ENCODE measurements at places on chromosomes 6 and 20. TPM values are rescaled to one million over a fixed set of nuclear protein-coding genes. Genes with fewer than 3 reads are reported as not detected.

PSORS1C2 gene
- 0.29 TPM for total RNA-seq

ABHD16B gene
- total RNA-seq = not detected

SENP6 gene
- 113 TPM for total RNA-seq

EIF6 gene
- 103 TPM for total RNA-seq

LHFPL5 gene
- total RNA-seq = not detected

ALDH8A1 gene
- total RNA-seq = 13.7 TPM

PACSIN1 gene
- total RNA-seq = 0.29 TPM

TXNDC5 gene
- total RNA-seq = 94.5 TPM

TFAP2A gene
- 7.3 TPM for total RNA-seq

USP49 gene
- 9.1 TPM for total RNA-seq

RSPH9 gene
- total RNA-seq = 1.2 TPM

GMPR gene
- total RNA-seq = 19.2 TPM

HMGN4 gene
- total RNA-seq = 47.4 TPM

CLPSL2 gene
- total RNA-seq = not detected

GSTA3 gene
- not detected for total RNA-seq

DPPA5 gene
- not detected for total RNA-seq

IL17A gene
- not detected for total RNA-seq

TM9SF4 gene
- total RNA-seq = 61.0 TPM

KCNK17 gene
- total RNA-seq = 1.1 TPM

PAK5 gene
- total RNA-seq = 0.06 TPM

KIAA1755 gene
- total RNA-seq = 4.2 TPM

CST4 gene
- total RNA-seq = not detected

SLC35F1 gene
- 5.5 TPM for total RNA-seq

SCUBE3 gene
- 26.9 TPM for total RNA-seq

FAM209B gene
- not detected for total RNA-seq

HAO1 gene
- not detected for total RNA-seq

SPTLC3 gene
- total RNA-seq = 14.4 TPM

AP5S1 gene
- 19.1 TPM for total RNA-seq

OR2H1 gene
- not detected for total RNA-seq

PLN gene
- 9.8 TPM for total RNA-seq

SLX4IP gene
- total RNA-seq = 6.7 TPM

TRAM2 gene
- total RNA-seq = 18.8 TPM

COL21A1 gene
- 91.7 TPM for total RNA-seq

RAB44 gene
- 1.5 TPM for total RNA-seq

APOM gene
- total RNA-seq = 24.0 TPM

TMEM217 gene
- total RNA-seq = 1.4 TPM

RAMACL gene
- total RNA-seq = 2.6 TPM

FGD2 gene
- total RNA-seq = 10.9 TPM

DEFB132 gene
- 0.18 TPM for total RNA-seq

SASH1 gene
- total RNA-seq = 69.7 TPM

NKAPL gene
- 1.6 TPM for total RNA-seq

FOXS1 gene
- 5.3 TPM for total RNA-seq

PAX1 gene
- total RNA-seq = 0.23 TPM

PCED1A gene
- 62.2 TPM for total RNA-seq

ADTRP gene
- 3.7 TPM for total RNA-seq

SMOC2 gene
- total RNA-seq = 31.0 TPM

KIAA0408 gene
- 5.1 TPM for total RNA-seq

PDSS2 gene
- 18.2 TPM for total RNA-seq

MAVS gene
- 26.6 TPM for total RNA-seq

PLCB4 gene
- 22.1 TPM for total RNA-seq

MOG gene
- total RNA-seq = not detected

PPIL6 gene
- 11.7 TPM for total RNA-seq

SOBP gene
- 20.4 TPM for total RNA-seq

LY6G6D gene
- not detected for total RNA-seq

CST5 gene
- total RNA-seq = not detected

SNAP91 gene
- total RNA-seq = 2.3 TPM

CAGE1 gene
- total RNA-seq = not detected

ADISSP gene
- total RNA-seq = 23.7 TPM

CNKSR3 gene
- total RNA-seq = 25.0 TPM
